ENCODE measurements at places on chromosomes 6 and 20. TPM values are rescaled to one million over a fixed set of nuclear protein-coding genes. Genes with fewer than 3 reads are reported as not detected.

- DNase-seq, result no peak
Observed at GRCh38 chr20:57148263-57148662, 118.2 kb downstream of the BMP7 start.

DNA sequence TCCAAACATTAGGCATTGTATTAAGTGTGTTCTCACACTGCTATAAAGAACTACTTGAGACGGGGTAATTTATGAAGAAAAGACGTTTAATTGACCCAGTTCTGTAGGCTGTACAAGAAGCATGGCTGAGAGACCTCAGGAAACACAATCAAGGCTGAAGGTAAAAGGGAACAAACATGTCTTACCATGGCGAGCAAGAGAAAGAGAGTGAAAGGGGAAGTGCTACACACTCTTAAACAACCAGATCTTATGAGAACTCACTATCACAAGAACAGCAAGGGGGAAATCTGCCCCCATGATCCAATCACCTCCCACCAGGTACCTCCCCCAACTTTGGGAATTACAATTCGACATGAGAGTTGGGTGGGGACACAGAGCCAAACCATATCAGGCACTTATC, 86.6 kb upstream of the TOP1 start:
- no peak for DNase-seq

- DNase-seq, result no peak
Observed at GRCh38 chr6:170250981-170251775, 39.7 kb downstream of the DLL1 start.

DNA sequence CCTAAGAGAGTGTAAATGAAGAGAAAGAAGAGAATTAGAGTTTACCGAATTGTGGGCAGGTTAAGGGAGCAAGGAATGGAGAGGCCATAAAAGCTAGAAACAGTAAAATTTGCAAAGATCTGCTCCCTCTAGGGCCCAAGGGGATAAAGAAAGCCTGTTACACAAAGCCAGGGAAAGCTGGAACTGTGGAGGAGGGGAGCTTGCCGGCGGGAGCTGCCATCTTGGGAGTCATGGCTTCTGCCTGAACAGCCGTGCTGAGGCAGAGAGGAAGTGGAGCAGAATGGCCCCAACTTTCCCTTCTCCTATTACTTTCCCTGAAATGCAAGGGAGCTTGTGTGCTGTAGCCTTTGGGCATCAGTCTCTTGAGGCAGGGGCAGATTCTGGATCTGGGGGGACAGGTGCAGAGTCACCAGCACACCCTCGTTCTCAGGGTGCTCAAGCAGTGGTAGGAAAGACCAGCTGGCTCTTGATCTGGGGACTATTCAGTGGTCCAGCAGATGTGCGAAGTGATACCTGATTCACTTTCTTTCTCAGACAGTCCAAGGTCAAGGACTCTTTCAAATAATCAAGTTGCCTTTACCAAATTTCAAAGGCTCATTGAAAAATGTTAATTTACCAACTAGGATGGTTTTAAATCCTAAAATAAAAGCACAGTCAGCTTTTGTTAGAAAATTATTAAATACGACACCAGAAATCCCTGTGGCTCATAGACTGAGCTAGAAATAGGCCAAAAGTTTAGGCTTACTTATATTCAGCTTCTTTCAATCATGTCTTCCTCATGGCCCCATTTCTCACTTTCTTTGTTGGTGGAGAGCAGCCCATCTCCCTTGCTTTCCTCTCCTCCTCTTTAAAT, 25.7 kb downstream of the LAMA4 start:
- DNase-seq, result no peak

- DNase-seq, result no peak
Observed at GRCh38 chr20:16514140-16514539, 59.1 kb downstream of the KIF16B start.

- no peak for DNase-seq
Observed at GRCh38 chr6:123854201-123854600, 50.5 kb downstream of the NKAIN2 start.

The TTK gene
- total RNA-seq, result 21.9 TPM

The RSPO4 gene
- not detected for total RNA-seq

The ZKSCAN8 gene
- total RNA-seq, result 15.1 TPM

Data from HFFc6 (cell line).